Activated CD8-positive, alpha-beta T cell treated with anti-CD3 and anti-CD28 coated beads, Interleukin-2, amount 10 ng/mL, durations not matched to agents 7 days and 5 days (primary cell): ENCODE measurements at places on chromosomes 6 and 20. TPM values are rescaled to one million over a fixed set of nuclear protein-coding genes. Genes with fewer than 3 reads are reported as not detected.

DNA sequence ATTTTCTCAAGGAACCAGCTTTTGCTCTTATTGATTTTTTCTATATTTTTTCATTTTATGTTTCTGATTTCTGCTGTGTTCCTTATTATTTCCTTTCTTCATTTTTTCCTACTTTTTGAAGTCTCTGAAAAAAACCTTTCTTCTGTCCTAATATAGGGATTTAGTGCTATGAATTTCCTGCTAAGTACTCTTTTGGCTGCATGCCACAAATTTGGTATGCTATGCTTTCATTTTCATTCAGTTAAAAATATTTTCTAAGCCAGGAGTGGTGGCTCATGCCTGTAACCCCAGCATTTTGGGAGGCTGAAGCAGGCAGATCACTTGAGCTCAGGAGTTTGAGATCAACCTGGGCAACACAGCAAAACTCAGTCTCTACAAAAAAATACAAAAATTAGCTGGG, 30.6 kb downstream of the SIRPD start:
- H3K27ac ChIP-seq: no peak overlapping the region
- no peaks in the 10 kb centered on the region for H3K36me3 ChIP-seq
- H3K4me3 ChIP-seq: no peak overlapping the region
- DNase-seq: no peak
- H3K4me1 ChIP-seq: no peaks in the 10 kb centered on the region

The CDSN gene
- not detected for total RNA-seq

DNA sequence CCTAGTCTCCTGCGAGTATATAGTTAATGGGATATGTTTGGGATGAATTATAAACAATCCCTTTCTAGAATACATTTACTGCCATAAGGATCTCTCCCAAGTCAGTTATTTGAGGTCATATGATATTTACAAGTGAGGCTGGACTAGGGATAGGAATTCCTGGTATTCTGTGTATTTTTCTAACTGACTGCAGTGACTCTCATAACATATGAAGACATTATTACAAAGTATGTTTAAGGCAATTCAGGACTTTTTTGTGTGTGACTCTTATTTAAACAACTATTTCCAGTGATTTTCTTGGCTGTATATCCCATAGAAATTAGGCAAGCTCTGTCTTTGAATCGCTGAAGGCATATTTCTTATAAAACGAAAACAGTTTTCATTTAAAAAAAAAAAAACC, 18.4 kb upstream of the TNFAIP3 start:
- no peak overlapping the region for H3K27ac ChIP-seq
- no peaks in the 10 kb centered on the region for H3K36me3 ChIP-seq
- H3K4me1 ChIP-seq: no peaks in the 10 kb centered on the region
- H3K4me3 ChIP-seq: no peak overlapping the region
- no peaks in the 10 kb centered on the region for H3K27me3 ChIP-seq

DNA sequence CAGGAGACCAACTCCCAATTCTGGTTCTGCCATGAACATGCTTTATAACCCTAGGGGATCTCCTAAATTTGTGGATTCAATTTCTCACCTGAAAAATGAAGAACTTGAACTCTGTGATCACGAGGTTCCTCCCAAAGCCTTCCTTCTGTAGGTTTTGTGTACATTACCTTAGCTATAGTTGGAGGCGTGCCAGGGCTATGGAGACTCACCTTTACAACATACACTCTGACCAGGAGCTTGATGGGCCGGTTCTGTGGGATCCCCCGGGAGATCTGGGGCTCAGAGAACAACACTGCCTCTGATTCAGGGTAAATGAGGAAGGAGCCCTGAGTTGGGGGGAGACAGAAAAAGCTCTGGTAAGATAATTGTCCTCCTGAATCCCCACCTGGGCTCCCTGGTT, 34.1 kb downstream of the ERGIC3 start:
- no peak for DNase-seq
- no peaks in the 10 kb centered on the region for H3K36me3 ChIP-seq
- H3K27ac ChIP-seq: no peak overlapping the region
- H3K4me1 ChIP-seq: no peaks in the 10 kb centered on the region
- peaks cover 4% of the 10 kb centered on the region for H3K27me3 ChIP-seq

The ABHD16B gene
- not detected for total RNA-seq
